ENCODE measurements at places on chromosomes 13 and 19. TPM values are rescaled to one million over a fixed set of nuclear protein-coding genes. Genes with fewer than 3 reads are reported as not detected.

DNA sequence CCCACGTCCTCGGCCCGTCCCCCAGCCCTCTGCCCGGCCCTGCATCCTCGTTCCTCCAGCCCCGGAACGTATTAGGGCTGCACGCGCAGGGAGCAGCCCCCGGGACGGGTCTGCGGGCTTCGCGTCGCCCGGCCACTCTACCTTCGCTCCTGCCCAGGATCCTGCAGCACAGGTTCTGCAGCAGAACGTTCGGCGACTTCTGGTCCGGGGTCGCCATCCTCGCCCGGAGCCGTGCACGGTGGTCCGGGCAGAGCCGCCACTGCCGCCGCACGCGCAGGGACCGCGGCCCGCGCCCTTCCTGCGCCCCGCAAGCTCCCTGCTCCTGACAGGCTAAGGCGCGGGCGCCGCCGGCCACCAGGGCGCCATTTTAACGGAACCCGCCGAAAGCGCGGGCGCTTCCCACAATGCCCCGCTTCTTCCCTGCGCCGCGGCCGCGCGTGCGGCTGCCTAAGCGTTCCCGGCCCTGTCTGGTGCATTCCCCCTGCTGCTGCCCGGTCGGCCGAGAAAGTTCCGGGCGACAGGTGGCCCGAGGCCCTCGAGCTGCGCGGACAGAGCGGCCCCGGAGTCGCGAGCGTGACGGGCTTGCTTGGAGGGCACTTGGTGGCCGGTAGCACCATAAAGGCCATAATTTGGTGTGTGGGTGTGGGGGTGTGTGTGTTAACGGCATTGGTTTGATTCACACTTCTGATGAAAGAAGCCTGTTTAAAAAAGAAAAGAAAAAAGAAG lies at the start of gene TUBGCP3:
TUBGCP3 (minus strand) TSS at position 390 of the 726 bp plus-strand sequence; CDS start at position 217, 173 bp downstream.
- DNase-seq: no peak

DNA sequence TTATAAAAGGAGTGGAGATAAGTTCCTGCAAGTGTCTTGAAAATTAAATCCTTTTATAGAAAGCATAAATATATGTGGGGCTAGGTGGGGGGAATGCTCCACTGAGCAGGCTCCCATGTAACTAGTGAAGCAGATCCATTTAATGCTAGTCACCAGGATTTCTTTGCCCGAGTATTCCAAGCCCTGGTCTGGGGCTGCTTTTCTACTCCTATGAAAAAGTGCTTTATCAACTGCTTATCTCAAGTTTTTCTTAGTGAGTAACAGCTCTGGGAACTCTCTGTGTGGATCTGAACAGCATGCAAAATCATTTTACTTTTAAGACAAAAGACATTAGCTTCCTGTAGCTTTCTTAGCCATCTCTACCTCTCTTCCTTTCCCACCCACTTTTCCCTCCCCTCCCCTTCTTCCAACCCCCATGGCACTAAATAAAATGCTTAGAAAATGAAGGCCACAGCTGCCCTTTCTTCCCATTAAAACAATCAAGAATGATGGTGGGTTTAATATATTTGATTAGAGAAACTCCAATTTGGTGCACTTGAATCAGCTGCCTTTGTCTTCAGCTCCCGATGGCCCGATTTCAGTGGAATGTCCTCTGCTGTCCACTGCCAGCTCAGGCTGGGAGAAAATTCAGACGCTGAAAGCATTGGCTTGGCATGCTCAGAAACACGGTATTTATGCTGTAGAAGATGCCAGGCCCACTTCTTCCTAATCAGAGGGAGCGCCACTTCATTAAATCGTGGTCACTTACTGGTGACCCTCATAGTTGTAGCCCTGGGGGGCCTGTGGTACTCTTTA lies 475.1 kb downstream of the FOXO1 start:
- no peak for DNase-seq

DNA sequence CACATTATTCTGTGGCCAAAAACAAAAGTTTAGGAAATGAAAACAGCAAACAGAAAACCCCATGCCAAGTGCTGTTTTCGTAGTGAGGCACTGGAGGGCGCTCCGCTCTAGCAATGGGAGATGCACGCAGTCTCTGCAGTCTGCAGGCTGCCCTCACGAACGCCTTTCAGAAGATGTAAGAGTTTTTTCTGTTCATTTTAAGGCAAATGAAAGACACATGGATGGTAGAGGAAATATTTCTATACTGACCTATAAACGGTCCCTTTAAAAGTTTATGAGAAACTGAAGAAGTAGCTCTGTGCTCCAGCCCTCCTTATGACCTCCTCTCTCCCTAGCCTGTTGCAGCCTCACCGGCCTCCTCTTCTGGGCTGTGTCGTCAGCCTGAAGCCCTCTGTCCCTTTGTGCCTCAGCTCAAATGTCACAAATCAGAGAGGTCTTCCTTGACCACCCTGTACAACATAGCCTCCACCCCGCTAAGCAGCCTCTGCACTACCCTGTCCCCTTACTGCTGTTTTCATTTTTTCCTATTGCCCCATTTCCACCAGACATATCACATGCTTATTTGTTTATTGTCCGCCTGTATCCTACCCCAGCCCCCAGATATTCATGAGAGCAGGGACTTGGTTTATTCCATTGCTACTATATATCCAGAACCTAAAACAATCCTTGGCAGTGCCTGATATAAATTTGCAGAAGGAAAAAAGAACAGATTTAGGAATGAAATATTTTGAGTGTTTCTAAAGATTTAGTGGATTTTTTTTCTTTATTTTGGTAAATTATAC lies 116.4 kb downstream of the TM9SF2 start:
- DNase-seq: no peak

RETN gene
- total RNA-seq: not detected

ANGPTL8 gene
- not detected for total RNA-seq

ZNF28 gene
- total RNA-seq: 22.8 TPM

PGLYRP1 gene
- total RNA-seq: not detected

DNA sequence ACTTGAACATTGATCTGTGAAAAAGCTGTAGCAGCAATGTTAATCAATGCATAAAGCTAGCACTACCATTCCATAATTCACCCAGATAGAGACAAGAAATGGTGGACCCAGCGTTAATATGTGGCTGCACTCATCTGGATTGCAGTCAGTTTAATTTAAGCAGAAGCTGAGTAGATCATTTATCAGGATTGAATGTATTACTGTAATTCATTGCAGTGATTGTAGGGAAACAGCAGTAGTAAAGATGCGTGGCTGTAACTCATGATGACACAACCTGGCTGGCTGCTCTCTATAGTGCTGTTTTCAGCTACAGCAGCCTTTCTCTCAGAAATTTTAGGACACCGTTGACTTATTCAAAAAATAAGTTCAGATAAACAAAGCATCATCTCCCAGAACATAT lies 499.5 kb upstream of the SLITRK6 start:
- DNase-seq: no peak

DNA sequence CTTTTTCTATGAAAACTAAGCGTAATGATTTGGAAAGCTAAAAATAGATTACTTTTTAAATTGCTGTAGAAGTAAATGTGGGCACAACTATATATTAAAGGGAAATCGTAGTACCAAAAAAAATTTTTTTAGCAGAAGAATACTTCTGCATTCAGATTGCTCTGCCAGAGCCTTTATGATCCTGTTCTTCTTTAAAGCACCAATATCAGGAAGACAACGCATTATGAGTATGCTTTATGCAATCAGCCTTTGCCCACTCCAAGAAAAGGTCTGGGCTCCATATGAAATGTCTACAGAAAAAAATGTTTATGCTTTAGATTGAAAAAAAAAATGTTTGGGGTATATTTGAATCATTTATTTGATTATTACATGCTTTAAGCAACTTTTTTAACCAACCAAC lies 137.4 kb downstream of the DIAPH3 start:
- no peak for DNase-seq

DNA sequence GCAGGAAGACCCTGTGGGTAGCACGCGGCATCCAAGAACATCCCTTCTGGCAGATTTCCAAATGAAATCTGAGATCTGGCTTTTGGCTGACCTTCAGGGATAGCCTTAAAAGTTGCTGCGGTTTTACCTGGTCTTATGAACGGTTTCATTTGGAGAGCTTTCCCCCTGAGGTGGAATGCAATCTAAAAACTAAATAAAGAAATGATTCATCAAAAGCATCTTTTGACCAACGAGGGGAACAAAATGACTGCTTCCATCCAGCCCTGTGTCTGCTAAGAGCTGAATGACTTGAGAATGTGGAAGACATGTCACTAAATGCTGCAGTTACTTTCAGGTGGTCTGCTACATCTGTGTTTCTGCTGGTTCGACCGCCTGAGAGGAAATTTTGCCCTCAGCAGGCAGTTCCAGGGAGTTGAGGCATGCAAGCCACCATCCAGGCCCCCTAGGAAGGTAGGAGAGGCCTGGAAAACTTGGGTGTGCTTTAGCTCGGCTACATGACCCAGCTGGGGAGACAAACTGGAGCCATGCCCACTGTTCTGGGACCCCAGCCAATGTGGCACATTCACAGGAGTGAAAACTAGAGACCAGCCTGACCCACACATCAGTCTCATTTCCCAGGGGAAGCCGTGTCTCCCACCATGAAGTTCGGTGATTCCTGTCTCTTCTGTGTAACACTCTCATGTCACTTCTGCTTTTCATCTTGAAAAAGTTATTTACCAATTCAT lies 175.1 kb upstream of the KL start:
- peak; percentile 16 for DNase-seq

CD209 gene
- total RNA-seq: not detected

Data from H1 (cell line).